ENCODE measurements at places on chromosomes 16 and 17. TPM values are rescaled to one million over a fixed set of nuclear protein-coding genes. Genes with fewer than 3 reads are reported as not detected.

FOXN1 gene
- 37.6 TPM for total RNA-seq

HEATR9 gene
- not detected for total RNA-seq

TMEM92 gene
- 1.3 TPM for total RNA-seq

HOXB9 gene
- total RNA-seq = 0.42 TPM

KRTAP4-4 gene
- 81.7 TPM for total RNA-seq
